ENCODE measurements at places on chromosomes 7 and 10. TPM values are rescaled to one million over a fixed set of nuclear protein-coding genes. Genes with fewer than 3 reads are reported as not detected.

GRCh38 chr10:4652111-4653010, 173.6 kb upstream of the AKR1E2 start:
- no peak for DNase-seq

DNA sequence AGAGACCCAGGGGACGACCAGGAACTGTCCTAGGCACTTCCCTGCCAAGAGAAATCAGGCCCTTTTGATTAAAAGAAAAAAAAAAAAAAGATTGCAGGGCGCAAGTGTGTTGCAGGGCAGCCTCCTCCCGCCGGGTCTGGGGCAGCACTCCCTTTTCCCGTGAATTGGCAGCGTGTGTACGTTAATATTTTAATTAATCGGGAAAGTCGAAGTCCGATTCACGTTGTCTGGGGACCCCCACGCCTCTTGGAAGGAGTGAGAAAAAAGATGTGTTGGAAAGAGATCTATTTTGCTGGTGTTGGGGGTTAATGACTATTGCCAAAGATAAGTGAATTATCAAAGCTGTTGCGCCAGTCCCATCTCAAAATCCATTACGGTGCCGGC, 1.3 kb upstream of the EBF3 start:
- DNase-seq: no peak

- DNase-seq: no peak
Observed at GRCh38 chr10:26502986-26503385, 64.8 kb downstream of the APBB1IP start.

GRCh38 chr7:66748791-66749190, 8.3 kb downstream of the RABGEF1 start:
- DNase-seq: no peak

Gene CREB5
- total RNA-seq: 20.3 TPM

DNA sequence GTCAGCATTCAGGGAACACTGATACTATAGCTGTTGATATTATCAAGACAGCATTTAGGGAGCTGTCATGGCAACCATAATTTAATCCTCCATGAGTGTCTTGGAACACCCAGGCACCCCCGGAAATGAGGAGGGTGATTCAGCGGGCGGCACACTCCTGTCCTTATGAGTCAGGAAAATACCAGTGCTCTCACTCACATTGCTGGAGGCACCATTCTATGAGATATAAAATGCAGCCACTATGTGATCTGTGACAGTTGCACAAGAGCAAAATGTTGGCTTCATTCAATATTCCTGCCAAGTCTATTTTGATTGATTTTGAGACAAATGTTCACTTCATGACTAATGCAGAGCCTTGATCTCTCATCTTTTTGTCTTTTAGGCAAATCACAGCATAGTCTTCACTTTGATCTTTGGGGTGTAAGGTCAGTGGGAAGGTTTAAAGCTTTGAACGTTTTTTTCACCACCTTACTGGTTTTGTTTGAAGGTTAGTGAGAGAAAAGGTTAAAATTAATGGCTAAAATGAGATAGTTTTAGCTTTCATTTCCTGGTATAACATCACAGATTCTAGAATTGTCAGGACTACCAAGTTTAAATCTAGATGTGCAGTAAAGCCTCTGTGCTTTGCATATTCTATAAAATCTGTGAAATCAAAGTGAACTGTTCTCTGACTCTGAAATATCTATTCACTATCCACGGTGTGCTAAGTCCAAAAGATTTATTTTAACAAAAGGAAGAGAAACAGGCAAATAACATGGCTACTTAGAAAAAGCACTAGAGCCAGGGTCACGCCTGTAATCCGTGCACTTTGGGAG, 12.4 kb upstream of the ARHGAP12 start:
- DNase-seq: peak; percentile 93

GRCh38 chr10:23419655-23420329, 19.1 kb upstream of the OTUD1 start:
- no peak for DNase-seq

GRCh38 chr10:44396671-44397191, 11.8 kb upstream of the CXCL12 start:
- DNase-seq: no peak

DNA sequence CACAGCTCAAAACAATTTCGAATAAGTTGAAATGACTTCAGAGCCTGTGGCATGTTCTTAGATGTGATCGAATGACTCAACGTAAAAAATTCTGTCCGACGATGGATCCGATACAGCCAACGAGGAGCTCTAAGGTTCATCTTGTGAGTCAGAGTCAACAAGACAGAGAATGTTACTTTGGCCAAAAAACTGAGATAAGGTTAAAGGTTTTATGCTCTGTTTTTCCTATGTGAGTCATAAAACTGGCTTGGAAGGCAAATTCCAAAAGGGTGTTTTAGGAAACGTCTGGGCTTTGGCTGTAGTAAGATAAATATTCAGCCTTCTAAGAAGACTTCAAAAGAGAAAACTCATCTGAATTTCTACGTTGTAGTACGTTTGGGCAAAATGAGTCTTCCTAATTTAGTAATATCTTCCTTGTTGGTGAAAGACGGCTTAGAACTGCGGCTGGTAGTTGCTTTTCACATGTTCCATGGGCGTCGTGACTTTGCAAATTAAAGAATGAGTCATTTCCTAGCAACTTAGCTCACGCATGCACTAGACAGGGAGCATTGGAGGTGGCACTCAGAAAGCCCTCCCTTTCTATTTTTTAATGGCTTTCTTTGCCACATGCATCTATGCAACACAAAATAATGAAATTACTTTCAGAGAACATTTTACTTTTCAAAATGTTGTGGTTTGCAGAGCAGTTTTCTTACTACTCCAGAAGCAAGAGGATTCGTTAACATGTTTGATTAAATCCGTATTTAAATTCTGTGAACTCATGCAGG, 28.2 kb downstream of the PFKP start:
- DNase-seq: peak; percentile 92

- no peak for DNase-seq
Observed at GRCh38 chr7:156612930-156613329, 27.6 kb upstream of the RNF32 start.

GRCh38 chr10:30430544-30431298, 3.3 kb upstream of the MAP3K8 start:
- no peak for DNase-seq

- DNase-seq: no peak
Observed at GRCh38 chr10:10526846-10527245, 490.8 kb upstream of the CELF2 start.

DNA sequence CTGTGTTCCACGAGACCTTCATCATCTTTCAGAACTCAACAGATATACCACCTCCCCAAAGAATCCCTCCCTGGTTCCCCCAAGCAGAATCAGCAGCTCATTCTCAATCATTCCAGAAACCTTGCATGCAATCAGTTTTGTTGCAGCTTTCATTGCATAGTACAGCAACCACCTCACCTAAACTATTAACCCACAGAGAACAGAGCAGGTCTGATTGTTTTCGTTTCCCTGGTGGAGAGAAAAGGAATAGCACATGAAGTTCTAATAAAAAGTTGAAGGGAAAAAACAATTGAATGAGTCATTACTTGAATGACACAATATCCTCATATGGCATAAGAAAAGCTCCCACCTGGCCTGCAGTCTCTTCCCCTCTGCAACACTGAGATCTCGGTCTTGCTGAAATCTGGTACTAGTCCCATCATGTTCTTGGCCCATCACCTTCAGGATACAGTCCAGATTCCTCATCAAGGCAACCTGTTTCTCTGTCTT, 147.1 kb upstream of the GDF10 start:
- DNase-seq: no peak

DNA sequence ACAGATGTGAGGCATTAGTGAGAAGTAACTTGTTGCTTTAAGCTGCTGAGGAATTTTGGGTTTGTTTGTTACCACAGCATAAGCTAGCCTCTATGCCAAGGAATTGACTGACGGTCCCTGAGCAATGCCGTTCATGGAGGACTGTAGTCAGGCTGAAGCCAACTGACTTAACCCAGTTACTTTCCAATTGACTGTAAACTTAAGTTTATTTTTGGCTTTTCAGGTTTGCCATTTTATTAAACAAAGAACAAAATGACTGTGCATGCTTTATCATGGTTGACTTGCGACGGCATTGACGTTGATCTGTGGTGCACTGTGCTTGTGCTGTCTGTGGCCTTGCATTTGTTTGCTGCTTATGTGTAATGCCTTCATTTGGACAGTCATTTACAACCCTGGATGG, 53.5 kb downstream of the DNAJB9 start:
- no peak for DNase-seq

Gene MRLN
- total RNA-seq: not detected

DNA sequence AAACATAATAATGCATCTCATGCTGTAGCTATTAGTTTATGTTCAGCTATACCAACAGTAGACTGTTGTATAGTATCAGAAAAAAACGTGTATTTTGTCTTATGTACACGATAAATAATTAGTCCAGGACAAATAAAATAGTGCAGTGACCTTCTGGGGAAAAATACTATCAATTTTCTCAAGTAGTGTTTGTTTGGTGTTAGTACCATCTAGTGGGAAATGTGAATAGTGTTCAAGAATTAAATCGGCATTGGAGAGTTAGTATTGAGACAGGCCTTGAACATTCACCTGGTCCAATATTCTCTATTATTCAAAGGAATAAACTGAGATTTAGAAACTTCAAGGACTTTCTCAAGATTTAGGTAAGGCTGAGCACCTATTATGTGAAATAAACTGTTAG, 21.7 kb upstream of the OR2A5 start:
- DNase-seq: peak; percentile 33
